ENCODE measurements at places on chromosomes 7 and 10. TPM values are rescaled to one million over a fixed set of nuclear protein-coding genes. Genes with fewer than 3 reads are reported as not detected.

ACSL5 gene
- total RNA-seq, result 0.12 TPM

SLC18A3 gene
- not detected for total RNA-seq

SMARCD3 gene
- 10.4 TPM for total RNA-seq

CNOT4 gene
- 11.8 TPM for total RNA-seq

ZNF92 gene
- total RNA-seq, result 4.3 TPM

MLXIPL gene
- 1.2 TPM for total RNA-seq

NPTX2 gene
- 0.06 TPM for total RNA-seq

MRLN gene
- not detected for total RNA-seq

ADAM12 gene
- 5.4 TPM for total RNA-seq

CYP2C18 gene
- total RNA-seq, result not detected

ZNF239 gene
- 4.5 TPM for total RNA-seq

LIPJ gene
- total RNA-seq, result not detected

CUZD1 gene
- total RNA-seq, result 1.5 TPM

ACTR3C gene
- not detected for total RNA-seq

ADRB1 gene
- 0.84 TPM for total RNA-seq

ANKIB1 gene
- total RNA-seq, result 21.3 TPM

PAX2 gene
- total RNA-seq, result 0.15 TPM

PNLIPRP3 gene
- not detected for total RNA-seq

FAM25C gene
- total RNA-seq, result not detected

MRPS17 gene
- total RNA-seq, result 26.6 TPM

RPEL1 gene
- total RNA-seq, result 0.07 TPM

ECHDC3 gene
- 7.9 TPM for total RNA-seq

FGF8 gene
- total RNA-seq, result not detected

IDI1 gene
- total RNA-seq, result 26.2 TPM

CLDN12 gene
- total RNA-seq, result 21.3 TPM

MCM10 gene
- total RNA-seq, result 22.1 TPM

PILRA gene
- 3.8 TPM for total RNA-seq

GAD2 gene
- total RNA-seq, result not detected

EBF3 gene
- 0.14 TPM for total RNA-seq

HMX3 gene
- not detected for total RNA-seq

TMEM130 gene
- total RNA-seq, result 0.26 TPM

AKR1C2 gene
- 4,175 TPM for total RNA-seq

ATOH7 gene
- total RNA-seq, result 0.29 TPM

WNT2 gene
- not detected for total RNA-seq

CFAP46 gene
- 1.4 TPM for total RNA-seq

CDC14C gene
- not detected for total RNA-seq

CPN1 gene
- total RNA-seq, result 0.24 TPM

THNSL1 gene
- total RNA-seq, result 3.6 TPM

STEAP2 gene
- total RNA-seq, result 4.7 TPM

RBM48 gene
- 6.3 TPM for total RNA-seq

SPAG6 gene
- not detected for total RNA-seq

CDHR3 gene
- total RNA-seq, result 5.4 TPM

CFTR gene
- total RNA-seq, result 0.06 TPM

SGPL1 gene
- 28.3 TPM for total RNA-seq

OR6B1 gene
- not detected for total RNA-seq

DGKI gene
- 0.20 TPM for total RNA-seq

PRF1 gene
- not detected for total RNA-seq

IQUB gene
- 0.05 TPM for total RNA-seq
